ENCODE measurements at places on chromosomes 5 and 9.

DNA sequence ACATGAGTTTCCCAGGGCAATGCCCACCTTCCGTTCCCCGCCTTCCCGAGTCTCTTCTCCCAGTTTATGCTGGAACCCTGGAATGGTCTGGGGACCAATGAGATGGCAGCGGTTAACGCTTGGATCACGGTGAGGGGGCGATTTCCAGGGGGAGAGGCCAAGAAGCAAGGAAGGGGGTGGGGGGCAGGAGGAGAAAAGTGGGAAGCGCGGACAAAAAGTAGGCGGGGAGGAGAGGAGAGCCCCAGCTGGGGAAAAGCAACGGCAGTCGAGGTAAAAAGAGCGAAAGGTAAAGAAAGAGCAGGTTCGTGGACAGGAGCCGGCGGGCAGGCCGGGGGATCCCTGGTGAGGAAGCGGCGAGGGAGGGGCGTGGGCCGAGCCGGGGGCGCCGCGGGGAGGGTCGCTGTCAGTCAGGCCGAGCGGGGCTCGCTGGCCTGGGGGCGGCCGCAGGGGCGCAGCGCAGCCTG is 508 bp upstream of the SNCAIP start:
- DNase-seq, result no peak

DNA sequence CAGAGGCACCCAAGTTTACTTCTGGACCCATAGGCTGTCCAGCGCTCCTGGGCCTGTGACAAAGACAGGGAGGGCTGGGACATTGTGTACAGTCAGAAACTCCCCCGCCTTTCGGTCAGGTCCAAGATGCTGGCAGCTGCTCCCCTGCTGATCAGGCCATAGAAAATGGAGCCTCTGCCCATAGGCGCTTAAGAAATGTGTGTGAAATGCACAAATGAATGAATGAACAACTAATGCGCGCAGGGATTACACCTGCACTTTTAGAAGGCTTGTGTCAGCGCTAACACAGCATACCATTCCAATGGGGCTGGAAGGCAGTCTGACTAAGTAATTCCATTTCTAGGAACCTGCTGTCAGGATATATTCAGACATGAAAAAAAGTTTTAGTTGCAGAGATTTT is 16.3 kb downstream of the PTPN3 start:
- DNase-seq, result no peak

GRCh38 chr5:103475629-103476240 is 86.9 kb downstream of the NUDT12 start:
- no peak for DNase-seq

DNA sequence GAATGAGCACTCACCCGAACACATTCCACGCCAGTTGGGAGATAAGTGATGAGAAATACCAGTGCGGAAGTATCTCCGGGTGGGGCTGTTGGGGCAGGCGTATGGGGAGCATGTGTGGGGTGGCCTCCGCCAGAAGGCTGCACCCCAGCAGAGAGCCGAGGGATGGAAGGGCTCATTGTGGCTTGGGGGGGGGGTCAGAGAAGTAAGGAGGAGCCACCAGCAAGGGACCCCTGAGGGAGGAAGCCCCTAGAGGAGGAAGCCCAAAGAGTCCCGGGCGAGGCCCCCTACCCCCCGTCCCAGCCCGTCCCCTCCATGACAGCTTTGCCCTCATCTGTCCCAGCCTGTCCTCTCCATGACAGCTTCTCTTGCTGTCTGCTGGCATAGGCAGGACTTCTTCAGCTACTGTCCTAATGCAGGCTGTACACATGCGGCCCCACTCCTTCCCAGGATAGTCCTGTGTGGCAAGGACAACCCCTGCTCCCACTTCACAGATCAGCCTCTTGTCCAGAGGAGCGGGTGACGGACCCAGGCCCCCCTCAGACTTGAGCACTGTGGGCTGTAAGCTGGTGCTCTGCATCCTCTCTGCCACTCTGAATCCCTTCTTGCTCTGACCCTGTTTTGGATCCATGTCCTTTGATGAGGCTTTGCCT is 239.6 kb downstream of the CACNA1B start:
- DNase-seq, result no peak

GRCh38 chr9:87518702-87519335 is 21.2 kb downstream of the DAPK1 start:
- no peak for DNase-seq

DNA sequence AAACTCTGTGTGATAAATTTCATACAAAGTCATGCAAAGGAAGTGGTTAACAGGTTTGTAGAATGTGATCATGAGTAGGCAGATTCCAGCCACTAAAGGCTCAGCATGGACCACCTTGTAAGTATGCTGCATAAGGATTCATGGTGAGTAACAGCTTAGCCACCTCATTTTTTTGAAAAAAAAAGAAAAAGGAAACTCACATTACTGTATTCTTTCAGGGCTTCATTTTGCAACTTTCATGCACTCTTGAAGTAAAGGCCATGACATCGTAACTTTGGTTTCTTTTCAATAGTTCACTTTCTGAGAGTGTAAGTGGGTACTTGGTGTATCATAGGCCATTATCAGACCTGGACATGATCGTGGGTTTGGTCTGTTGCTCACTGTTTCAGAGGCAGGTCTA is 175.1 kb downstream of the PCSK1 start:
- DNase-seq, result no peak

DNA sequence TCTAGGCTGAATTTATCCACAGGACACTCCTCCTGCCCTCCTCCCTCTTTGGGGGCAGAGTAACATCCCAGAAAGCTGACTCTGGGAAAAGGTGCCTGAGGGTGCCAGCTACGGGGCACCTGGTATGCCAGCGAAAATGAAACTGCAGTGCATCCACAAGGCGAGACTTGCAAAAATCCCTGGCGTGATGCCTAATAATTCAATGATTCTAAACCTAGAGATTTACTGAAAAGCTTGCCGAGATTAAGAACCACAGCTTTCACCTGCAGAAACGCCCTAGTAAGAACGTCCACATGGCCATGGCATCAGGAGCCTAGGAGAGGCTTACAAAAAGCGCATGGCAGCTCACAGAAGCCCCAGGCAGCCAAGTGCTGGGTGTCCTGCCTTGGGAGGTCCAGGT is 20.9 kb downstream of the CCNJL start:
- no peak for DNase-seq

- DNase-seq, result no peak
Observed at GRCh38 chr9:95363051-95363841, 45.7 kb upstream of the FANCC start.

DNA sequence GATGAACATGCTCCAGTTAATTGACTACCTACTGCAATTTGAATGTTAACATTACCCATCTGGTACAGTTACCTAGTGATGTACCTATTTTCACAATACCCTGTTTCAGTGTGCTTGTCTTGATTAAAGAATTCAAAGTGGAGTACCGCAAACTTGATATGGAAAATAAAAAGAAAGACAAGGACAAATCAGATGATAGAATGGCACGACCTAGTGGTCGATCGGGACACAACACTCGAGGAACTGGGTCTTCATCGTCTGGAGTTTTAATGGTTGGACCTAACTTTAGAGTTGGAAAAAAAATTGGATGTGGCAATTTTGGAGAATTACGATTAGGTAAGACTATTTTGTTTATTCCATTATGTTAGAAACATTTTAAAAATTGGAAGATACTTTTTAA is 33.5 kb downstream of the CSNK1G3 start:
- no peak for DNase-seq

DNA sequence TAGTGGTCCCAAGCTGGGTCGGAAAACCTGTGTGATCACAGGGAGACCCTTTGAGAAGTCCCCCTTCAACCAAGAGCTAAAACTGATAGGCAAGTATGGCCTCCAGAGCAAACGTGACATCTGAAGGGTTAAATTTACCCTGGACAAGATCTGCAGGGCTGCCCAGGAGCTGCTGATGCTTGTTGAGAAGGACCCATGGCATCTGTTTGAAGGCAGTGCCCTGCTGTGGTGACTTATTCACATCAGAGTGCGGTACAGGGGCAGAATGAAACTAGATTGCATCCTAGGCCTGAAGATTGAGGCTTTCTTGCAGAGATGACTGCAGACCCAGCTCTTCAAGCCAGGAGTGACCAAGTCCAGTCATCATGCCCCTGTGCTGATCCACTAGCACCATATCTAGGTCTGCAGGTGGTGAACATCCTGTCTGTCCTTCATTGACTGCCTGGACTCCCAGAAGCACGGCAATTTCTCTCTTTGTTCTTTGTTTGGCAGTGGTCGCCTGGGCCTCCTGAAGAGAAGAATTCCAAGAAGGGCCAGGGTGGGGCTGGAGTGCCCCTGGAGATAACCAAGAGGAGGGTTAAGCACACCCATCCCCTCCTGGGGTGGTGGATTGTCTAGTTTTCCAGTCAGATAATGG is 25.7 kb upstream of the CHD1 start:
- DNase-seq, result no peak

GRCh38 chr5:139649082-139649991 is 1.2 kb downstream of the CXXC5 start:
- DNase-seq, result no peak

DNA sequence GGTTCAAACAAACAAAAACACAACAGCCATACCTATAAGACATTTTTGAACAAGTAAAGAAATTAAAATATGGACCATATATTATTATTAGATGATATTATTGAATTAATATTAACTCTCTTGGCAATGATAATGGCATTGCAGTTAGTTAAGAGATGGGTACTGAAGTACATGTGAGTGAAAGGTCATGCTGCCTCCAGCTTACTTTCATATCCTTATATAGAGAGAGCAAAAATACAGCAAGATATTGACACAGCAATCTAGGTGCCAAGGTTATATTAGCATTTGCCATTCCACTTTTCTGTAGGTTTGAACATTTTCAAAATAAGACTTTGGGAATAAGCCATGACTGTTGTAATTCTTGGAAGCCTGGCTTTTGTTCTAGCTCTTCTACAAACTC is 6.1 kb downstream of the TNFSF8 start:
- DNase-seq, result no peak

DNA sequence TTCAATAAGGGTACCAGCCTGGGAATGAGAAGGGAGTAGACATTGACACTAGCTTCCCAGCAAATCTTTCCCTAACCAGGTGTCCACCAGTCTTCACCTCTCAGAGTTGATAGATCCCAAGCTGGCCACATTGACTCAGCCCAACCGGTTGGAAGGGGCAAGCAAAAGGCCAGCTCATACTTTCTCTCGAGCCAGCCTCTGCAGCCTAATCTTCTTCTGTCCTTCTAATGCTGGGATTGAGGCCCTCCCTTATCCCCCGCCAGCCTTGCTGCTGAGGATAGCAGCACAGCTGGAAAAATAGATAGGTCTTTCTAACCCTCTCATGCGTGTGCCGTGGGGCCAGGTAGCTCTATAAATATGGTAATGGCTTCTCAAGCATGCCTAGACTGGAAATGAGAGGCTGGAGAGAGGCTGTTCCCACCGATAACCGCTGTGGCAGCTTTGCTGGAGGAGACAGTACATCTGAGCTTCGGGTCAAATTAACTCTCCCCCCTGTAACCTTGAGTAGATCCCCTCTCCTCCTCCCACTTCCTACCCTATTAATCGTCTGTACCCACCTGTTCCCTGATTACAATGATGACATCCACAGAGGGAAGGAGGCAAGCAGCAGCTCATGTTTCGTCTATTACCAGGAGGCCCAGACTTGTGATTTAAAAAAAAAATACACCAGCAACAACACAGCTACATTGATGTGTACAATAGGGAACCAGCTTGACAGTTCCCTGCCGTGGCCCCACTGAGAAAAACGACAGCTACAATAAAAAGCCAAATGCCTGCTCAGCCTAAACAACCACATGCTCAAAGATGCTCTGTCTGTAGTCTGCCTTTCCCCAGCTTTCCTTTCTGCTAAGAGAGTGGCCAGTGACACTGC is 219.9 kb upstream of the BRINP1 start:
- no peak for DNase-seq

- DNase-seq, result no peak
Observed at GRCh38 chr5:54186912-54187445, 123.4 kb downstream of the ARL15 start.

- no peak for DNase-seq
Observed at GRCh38 chr9:125147401-125147951, 4.1 kb upstream of the SCAI start.

- DNase-seq, result peak; percentile 42
Observed at GRCh38 chr5:154757814-154758406, 2.7 kb downstream of the LARP1 start.

GRCh38 chr5:100668511-100668910 is 133.3 kb downstream of the FAM174A start:
- no peak for DNase-seq

DNA sequence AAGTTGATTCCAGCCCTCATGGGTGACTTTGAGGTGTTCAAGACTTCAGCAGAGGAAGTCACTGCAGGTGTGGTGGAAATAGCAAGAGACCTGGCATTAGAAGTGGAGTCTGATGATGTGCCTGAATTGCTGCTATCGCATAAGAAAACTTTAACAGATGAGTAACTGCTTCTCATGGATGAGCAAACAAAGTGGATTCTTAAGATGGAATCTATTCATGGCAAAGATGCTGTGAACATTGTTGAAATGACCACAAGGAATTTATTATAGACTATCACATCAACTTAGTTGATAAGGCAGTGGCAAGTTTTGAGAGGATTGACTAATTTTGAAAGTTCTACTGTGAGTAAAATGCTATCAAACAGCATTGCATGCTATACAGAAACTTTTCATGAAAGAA is 17.1 kb upstream of the POU4F3 start:
- DNase-seq, result no peak

- no peak for DNase-seq
Observed at GRCh38 chr5:126640866-126641265, 40.1 kb downstream of the PHAX start.

DNA sequence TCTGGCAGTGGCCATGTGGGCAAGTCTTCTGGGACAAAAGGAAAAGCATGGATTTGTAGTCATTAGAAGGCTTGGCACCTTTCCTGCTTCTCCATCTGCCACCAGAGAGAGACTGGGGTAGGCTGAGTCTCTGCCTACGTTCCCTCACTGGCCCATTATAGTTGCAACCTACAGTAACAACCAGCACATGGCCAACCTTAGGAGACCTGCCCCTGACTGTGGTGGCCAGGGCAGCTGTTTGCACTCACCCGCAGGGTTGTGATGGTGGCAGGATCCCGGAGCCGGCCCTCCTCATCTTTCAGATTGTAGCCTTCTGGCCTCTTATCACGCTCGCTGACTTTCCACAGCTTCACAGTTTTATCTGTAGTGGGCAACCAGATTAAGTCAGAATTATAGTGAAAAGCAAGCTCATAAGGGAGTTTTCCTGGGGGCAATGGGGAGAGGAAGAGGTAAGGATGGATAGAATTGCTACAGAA is 174.9 kb upstream of the GPR151 start:
- DNase-seq, result no peak

DNA sequence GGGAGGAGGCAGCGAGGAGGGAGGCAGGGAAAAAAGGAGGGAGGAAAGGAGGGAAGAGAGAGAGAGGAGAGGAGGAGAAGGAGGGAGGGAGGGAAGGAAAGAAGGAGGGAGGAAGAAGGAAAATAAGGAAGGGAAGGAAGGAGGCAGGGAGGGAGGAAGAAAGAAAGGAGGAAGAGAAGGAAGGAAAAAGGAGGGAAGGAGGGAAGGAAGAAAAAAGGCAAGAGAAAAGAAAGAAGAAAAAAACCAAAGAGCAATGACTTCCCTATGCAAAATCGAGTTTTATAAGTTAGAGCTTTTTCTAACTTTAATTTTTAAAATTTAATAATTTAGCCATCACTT is 413 bp upstream of the GFI1B start:
- no peak for DNase-seq

GRCh38 chr5:139296198-139296597 is 2.7 kb downstream of the MATR3 start:
- DNase-seq, result no peak
